T-helper 17 cell (primary cell): ENCODE measurements at places on chromosomes 5 and 9.

GRCh38 chr5:36734422-36734821 lies 128.0 kb downstream of the SLC1A3 start:
- no peak for DNase-seq

GRCh38 chr9:130927995-130928900 lies 10.8 kb downstream of the FIBCD1 start:
- DNase-seq, result no peak

DNA sequence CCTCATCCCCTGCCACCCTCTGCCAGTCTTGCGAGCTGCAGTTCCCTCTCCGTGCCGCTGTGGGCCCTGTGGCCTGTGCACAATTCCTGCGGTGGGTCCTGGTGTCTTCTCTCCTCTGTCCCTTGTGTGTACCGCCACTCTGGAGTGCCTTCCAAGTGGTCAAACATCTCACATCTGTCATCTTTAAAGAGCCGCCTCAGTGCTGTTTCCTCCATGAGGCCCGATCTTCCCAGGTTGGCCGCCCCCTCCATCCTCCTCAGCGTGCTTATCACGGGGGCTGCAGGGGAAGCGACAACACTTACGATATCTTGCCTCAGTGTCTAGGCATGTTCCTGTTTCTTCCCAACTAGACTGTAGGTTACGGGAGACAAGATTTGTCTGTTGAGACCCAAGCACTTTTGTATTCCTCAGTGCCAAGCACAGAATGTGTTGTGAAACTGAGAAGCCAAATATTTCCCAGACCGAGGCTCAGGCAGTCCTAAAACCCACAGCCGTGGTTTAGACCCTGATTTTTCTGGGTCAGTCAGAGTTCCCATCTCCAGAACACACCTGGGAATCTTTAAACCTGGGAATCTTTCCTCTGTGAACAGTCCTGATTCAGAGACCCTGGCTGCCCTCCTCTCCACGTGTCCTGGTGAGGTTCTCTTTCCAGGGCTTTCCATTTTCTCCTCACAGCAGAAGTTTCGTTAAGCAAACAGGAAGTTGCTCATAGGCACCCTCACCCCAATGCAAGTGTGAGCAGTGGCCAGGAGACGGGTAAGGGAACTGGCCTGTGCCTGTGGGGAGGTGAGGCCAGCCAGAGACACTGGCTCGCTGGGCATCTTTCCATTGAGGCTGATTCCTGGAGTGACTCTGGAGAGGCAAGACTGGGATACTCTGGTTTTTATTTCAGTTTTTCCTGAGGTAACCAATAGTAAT lies 28.8 kb downstream of the SLC46A2 start:
- no peak for DNase-seq

GRCh38 chr5:17910318-17910717 lies 276.1 kb downstream of the TAF11L14 start:
- DNase-seq, result no peak

DNA sequence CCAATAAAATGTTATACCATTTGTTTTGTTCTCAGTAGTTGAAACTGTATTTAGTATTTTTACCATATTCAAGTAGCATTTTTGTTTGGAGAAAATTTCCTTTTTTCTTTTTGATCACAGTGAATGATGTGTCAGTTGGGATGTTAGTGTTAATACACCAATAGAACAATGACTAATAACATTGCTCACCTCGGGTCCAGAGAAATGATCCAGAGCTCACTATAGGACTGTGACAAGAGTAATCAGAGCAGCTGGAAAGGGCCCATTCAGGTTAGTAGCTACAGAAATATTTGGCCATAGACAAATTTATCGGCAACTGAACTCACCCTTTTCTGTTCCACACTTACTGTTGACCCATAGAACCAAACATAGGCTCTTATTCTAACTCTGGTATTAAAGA lies 989.2 kb downstream of the TLE4 start:
- no peak for DNase-seq

- DNase-seq, result peak; percentile 64
These were observed 3.0 kb downstream of the GRK6 start for GRCh38 chr5:177429248-177430040.

- no peak for DNase-seq
These were observed 75.2 kb downstream of the ACTBL2 start for GRCh38 chr5:57407391-57407790.

DNA sequence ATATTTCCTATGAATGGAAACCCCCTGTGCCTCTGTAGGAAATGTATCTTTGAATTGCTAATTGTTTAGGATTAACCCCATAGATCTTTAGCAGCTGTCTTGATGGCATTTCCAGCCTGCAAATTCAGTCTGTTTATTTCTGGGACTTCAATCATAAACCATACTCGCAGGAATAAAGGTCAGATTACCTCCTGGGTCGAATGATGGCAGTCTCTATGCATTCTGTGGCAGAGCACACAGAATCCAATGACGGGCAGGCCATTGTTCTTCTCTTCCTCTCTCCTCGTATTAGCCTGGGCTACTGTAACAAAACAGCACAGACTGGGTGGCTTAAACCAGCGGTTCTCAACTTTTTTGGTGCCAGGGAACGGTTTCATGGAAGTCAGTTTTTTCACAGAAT lies 199.9 kb downstream of the PCSK5 start:
- no peak for DNase-seq

- no peak for DNase-seq
These were observed 43.5 kb downstream of the FBN2 start for GRCh38 chr5:128494516-128494915.

- DNase-seq, result no peak
These were observed 597.6 kb downstream of the RAB3C start for GRCh38 chr5:59180515-59180914.
